ENCODE measurements at places on chromosomes 6 and 20.
A peak's percentile ranks its signal among the peaks of the same experiment; 100 is the strongest.

DNA sequence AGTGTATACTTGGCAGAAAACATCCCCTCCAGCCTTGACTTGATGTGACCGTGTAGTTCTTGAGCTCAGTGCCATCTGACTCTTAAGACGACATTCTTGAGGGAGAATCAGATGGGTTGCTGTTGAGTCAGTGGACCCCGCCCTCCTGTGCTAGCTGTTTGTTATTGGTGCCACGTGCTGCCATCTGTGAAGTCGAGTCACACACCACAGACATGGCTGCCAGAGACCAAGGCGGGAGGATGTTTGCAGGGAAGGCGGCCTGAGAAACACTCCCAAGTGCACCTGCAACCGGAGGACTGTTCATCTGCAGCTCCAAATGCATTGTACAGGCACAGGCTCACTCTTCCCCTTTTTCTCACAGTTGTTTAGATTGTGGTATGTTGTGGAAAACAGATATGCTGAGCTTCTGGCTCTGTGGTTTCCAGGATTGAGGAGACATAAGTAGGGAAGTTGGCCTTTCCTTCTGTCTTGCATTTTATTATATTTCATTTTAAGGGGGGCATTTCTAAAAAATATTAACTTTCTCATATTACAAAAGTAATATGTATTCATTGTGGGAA, 345.3 kb upstream of the ZFP64 start:
- no peak overlapping the region for H3K4me3 ChIP-seq
- no peaks in the 10 kb centered on the region for H3K4me1 ChIP-seq
- H3K27ac ChIP-seq, result no peak overlapping the region
- H3K36me3 ChIP-seq, result no peaks in the 10 kb centered on the region

- no peaks in the 10 kb centered on the region for H3K4me1 ChIP-seq
- H3K36me3 ChIP-seq, result no peaks in the 10 kb centered on the region
- no peak overlapping the region for H3K27ac ChIP-seq
- H3K27me3 ChIP-seq, result no peaks in the 10 kb centered on the region
- DNase-seq, result no peak
Observed at GRCh38 chr6:68891419-68891818, 256.3 kb downstream of the ADGRB3 start.

DNA sequence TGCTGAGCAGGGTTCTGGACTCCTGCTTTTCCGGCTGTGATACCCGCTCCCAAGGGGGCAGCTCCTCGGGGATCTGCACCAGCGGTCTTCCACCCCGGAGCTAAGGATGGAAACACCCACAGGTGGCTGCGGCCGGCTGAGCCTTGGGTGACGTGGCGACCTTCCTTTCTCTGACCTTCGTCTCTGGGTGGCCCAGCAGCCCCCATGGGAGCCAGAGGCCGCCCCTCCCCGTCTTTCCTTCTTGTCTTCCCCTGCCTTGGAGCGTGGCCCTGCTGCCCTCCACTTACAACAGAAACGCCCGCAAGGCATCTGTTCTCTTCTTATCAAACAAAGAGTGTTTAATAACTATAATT, 405.7 kb downstream of the TAF4 start:
- H3K27me3 ChIP-seq, result no peaks in the 10 kb centered on the region
- no peak overlapping the region for H3K27ac ChIP-seq
- H3K36me3 ChIP-seq, result no peaks in the 10 kb centered on the region
- H3K4me1 ChIP-seq, result no peaks in the 10 kb centered on the region

- H3K27me3 ChIP-seq, result no peaks in the 10 kb centered on the region
- no peak overlapping the region for H3K27ac ChIP-seq
- no peak overlapping the region for H3K4me3 ChIP-seq
- no peaks in the 10 kb centered on the region for H3K4me1 ChIP-seq
Observed at GRCh38 chr6:20509212-20509611, 25.0 kb upstream of the CDKAL1 start.

GRCh38 chr6:112470950-112471349, 123.8 kb downstream of the RFPL4B start:
- H3K27me3 ChIP-seq, result no peaks in the 10 kb centered on the region
- no peak overlapping the region for H3K4me3 ChIP-seq
- DNase-seq, result no peak
- H3K4me1 ChIP-seq, result no peaks in the 10 kb centered on the region

DNA sequence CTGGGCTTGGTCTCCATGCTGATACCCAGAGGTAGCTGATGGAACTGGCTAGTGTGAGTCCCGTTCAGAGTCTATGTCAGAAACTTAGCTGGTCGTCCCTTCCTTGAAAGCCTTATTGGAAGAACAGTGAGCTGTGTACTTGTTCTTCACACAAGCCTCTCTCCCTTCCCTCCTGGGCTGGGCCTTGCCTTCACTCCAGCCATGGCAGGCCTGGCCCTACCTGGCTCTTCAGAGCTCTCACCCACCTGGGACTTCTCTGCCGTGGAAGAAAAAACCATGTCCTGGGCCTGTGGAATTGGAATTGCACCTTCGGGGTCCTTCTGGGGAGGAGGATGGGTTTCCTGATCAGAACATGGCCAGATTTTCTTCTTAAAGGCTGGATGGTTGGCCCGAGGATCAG, 20.3 kb upstream of the ZNF831 start:
- H3K27me3 ChIP-seq, result no peaks in the 10 kb centered on the region
- H3K4me1 ChIP-seq, result peaks cover 9% of the 10 kb centered on the region
- H3K36me3 ChIP-seq, result no peaks in the 10 kb centered on the region
- DNase-seq, result no peak
- no peak overlapping the region for H3K27ac ChIP-seq

- no peak for DNase-seq
- H3K36me3 ChIP-seq, result no peaks in the 10 kb centered on the region
Observed at GRCh38 chr6:82951935-82952334, 113.7 kb downstream of the UBE3D start.

DNA sequence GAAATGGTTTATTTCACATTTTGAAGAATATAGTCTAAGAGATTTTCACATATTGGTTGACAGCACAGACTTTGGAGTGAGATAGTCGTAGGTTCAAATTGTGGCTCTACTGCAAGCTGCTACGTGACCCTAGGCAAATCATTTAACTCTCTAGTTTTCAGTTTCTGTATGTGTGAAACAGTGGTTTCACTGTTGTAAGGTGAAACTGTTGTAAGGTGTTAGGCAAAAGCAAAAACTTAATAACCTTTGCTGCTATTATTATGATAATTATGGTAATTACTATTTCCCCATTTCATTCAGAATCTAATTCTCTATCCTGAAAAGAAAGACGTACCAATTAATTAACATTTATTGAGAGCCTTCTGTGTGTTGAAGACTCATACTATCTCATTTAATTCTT, 144.2 kb downstream of the REV3L start:
- no peak for DNase-seq
- H3K27me3 ChIP-seq, result no peaks in the 10 kb centered on the region
- no peaks in the 10 kb centered on the region for H3K4me1 ChIP-seq
- no peak overlapping the region for H3K4me3 ChIP-seq

GRCh38 chr6:44117397-44118128, 9.7 kb downstream of the MRPL14 start:
- DNase-seq, result peak; percentile 62
- no peak overlapping the region for H3K4me3 ChIP-seq
- peak overlapping the region; percentile 71 for H3K27ac ChIP-seq
- peaks cover 37% of the 10 kb centered on the region for H3K36me3 ChIP-seq
- H3K27me3 ChIP-seq, result no peaks in the 10 kb centered on the region
- peaks cover 73% of the 10 kb centered on the region for H3K4me1 ChIP-seq

DNA sequence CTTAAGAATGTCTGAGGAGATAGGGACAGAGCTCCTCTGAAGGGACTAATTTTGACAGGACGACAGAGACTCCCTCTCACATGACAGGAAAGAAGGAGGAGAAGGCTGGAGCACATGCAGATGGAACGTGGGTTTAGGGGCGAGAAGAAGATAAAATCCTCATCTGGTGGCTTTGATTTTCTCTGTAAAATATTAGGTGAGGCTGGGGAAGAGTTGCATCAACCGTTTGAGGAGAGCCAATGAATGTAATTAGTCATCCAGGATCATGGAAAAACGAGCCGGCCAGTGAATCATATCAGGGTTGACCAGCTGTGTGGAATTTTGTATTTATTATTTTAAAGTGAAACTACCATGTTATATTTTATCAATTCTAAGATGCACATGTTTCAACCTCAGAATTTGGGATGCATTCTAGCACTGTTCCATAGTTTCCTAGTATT, 46.9 kb upstream of the ADGRF4 start:
- H3K4me3 ChIP-seq, result no peak overlapping the region
- H3K27ac ChIP-seq, result no peak overlapping the region
- H3K27me3 ChIP-seq, result no peaks in the 10 kb centered on the region
- no peak for DNase-seq

DNA sequence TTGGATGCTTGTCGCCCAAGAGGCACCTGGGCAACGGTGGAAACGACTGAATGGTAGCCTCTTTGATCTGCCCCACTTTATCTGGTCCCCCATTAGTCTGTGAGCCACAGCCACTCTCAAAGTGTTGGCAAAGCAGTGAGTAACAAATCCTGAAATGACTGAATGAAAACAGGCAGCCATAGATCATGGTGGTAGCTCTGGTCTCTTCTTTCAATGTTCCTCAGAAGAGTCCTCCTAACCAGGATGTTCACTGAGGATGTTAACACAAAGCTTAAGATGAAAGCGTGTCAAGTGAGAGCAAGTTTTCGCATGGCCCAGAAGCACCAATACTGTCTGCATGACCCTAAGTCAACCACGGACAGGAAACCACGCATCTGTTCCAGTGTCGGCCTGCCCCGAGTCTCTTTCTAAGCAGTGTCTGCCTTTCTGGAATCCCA, 107.3 kb downstream of the IRF4 start:
- no peak overlapping the region for H3K4me3 ChIP-seq
- no peak overlapping the region for H3K27ac ChIP-seq
- DNase-seq, result no peak

DNA sequence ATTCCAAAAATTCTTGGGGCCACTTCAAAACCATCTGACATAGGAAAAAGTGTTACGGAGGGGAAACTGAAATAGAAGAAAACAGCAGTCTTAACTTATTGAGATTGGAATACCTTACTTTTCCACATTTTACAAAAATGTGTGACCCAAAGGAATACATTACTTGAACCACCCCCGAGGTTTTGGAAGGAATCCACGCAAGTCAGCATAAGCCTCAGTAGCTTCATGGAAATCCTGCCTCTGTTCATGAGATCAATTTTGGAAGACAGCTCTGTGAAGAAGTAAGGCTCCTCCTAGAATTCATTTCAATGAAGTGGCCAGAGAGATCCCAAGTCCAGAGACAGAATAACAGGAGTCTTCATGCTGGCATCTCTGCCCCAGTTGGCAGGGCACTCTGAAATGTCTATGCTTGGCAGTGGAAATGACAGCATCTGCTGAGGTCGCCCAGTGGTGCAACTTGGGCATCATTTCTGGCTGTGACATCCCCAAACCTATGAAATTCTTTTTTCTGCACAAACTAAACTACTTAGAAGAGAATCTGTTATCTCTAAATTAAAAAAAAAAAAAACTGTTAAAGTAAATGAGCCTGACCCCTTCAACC, 132.5 kb downstream of the EPM2A start:
- H3K4me1 ChIP-seq, result no peaks in the 10 kb centered on the region
- H3K27ac ChIP-seq, result no peak overlapping the region
- H3K36me3 ChIP-seq, result no peaks in the 10 kb centered on the region
- DNase-seq, result no peak
- H3K27me3 ChIP-seq, result no peaks in the 10 kb centered on the region

- DNase-seq, result no peak
- no peaks in the 10 kb centered on the region for H3K27me3 ChIP-seq
- no peaks in the 10 kb centered on the region for H3K36me3 ChIP-seq
- H3K27ac ChIP-seq, result no peak overlapping the region
- H3K4me1 ChIP-seq, result no peaks in the 10 kb centered on the region
Observed at GRCh38 chr6:5113096-5113495, 28.0 kb downstream of the PPP1R3G start.

- peaks cover 9% of the 10 kb centered on the region for H3K36me3 ChIP-seq
- no peak for DNase-seq
- H3K4me3 ChIP-seq, result no peak overlapping the region
- no peaks in the 10 kb centered on the region for H3K4me1 ChIP-seq
- H3K27ac ChIP-seq, result no peak overlapping the region
Observed at GRCh38 chr6:20479526-20479925, 54.7 kb upstream of the CDKAL1 start.

GRCh38 chr6:142088858-142089216, 43.9 kb upstream of the GJE1 start:
- no peaks in the 10 kb centered on the region for H3K4me1 ChIP-seq
- H3K27ac ChIP-seq, result no peak overlapping the region
- no peak for DNase-seq
- no peak overlapping the region for H3K4me3 ChIP-seq

- DNase-seq, result peak; percentile 82
- H3K27ac ChIP-seq, result peak overlapping the region; percentile 78
- H3K4me3 ChIP-seq, result peak overlapping the region; percentile 20
- H3K36me3 ChIP-seq, result no peaks in the 10 kb centered on the region
Observed at GRCh38 chr6:167699141-167699931, 127.4 kb upstream of the AFDN start.

GRCh38 chr6:167034056-167034455, 34.9 kb downstream of the CEP43 start:
- no peak overlapping the region for H3K27ac ChIP-seq
- no peak for DNase-seq
- peaks cover 51% of the 10 kb centered on the region for H3K36me3 ChIP-seq
- no peaks in the 10 kb centered on the region for H3K27me3 ChIP-seq

DNA sequence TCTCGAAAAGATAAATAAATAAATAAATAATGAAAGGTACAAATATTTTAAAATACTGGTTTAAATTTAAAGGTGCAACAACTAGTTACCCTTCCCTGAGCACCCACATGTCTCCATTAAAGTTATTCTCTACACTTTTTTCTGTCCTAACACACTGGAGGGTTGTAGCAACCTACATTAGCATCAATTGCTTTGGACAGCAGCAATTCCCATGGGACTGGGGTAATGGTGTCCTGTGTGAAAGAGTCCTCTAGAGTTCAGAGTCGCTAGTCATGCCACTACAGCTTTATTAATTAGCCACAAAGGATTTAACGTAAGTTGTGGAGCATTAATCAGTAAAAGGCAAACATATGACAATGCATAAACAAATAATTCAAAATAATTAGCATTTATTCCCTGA, 14.1 kb upstream of the CD24 start:
- no peak overlapping the region for H3K4me3 ChIP-seq
- no peaks in the 10 kb centered on the region for H3K4me1 ChIP-seq
- H3K36me3 ChIP-seq, result no peaks in the 10 kb centered on the region
- H3K27me3 ChIP-seq, result no peaks in the 10 kb centered on the region

DNA sequence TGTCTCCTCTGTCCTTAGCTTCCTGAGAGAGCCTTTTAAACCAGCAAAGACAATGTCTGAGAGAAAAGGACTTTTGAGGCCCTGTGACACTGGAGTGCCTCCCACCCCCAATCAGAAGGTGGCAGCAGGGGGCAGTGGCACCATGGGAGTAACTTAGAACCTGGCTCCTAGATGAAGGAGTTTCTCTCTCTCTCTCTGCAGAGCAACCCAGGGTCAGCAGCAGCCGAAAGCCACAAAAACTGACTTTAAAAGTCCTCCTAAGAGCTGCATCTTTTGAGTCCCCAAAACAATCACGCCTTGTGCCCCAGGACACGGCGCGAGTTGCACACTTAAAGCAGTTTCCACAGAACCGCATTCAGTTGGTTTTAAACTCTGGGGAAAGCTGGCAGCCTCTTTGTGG, 5.3 kb upstream of the TCP11 start:
- no peaks in the 10 kb centered on the region for H3K36me3 ChIP-seq
- H3K4me1 ChIP-seq, result peaks cover 6% of the 10 kb centered on the region
- no peak overlapping the region for H3K27ac ChIP-seq
- no peaks in the 10 kb centered on the region for H3K27me3 ChIP-seq

GRCh38 chr6:150667977-150668716, 68.5 kb downstream of the PLEKHG1 start:
- peak overlapping the region; percentile 76 for H3K27ac ChIP-seq
- DNase-seq, result peak; percentile 89
- H3K4me1 ChIP-seq, result peaks cover 28% of the 10 kb centered on the region
- no peak overlapping the region for H3K4me3 ChIP-seq

GRCh38 chr6:162913206-162913605, 185.4 kb downstream of the PACRG start:
- H3K27me3 ChIP-seq, result no peaks in the 10 kb centered on the region
- no peaks in the 10 kb centered on the region for H3K36me3 ChIP-seq
- no peak overlapping the region for H3K27ac ChIP-seq
- H3K4me1 ChIP-seq, result no peaks in the 10 kb centered on the region
